Upper lobe of left lung (tissue), 6 donors: ENCODE measurements at places on chromosomes 4 and X. TPM values are rescaled to one million over a fixed set of nuclear protein-coding genes. Genes with fewer than 3 reads are reported as not detected.

The TMEM35A gene
- total RNA-seq, result not detected

The IL1RAPL1 gene
- total RNA-seq, result not detected

DNA sequence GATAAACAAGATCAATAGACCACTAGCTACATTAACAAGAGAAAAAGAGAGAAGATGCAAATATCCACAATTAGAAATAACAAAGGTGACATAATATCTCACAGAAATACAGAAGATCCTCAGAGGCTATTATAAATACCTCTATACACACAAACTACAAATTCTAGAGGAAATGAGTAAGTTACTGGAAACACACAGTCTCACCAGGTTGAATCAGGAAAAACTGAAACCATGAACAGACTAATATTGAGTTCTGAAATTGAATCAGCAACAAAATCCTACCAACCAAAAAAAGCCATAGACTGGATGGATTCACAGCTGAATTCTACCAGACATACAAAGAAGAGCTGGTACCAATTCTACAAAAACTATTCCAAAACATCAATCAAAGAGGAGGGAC is 211.8 kb upstream of the CPEB2 start:
- DNase-seq, result no peak

DNA sequence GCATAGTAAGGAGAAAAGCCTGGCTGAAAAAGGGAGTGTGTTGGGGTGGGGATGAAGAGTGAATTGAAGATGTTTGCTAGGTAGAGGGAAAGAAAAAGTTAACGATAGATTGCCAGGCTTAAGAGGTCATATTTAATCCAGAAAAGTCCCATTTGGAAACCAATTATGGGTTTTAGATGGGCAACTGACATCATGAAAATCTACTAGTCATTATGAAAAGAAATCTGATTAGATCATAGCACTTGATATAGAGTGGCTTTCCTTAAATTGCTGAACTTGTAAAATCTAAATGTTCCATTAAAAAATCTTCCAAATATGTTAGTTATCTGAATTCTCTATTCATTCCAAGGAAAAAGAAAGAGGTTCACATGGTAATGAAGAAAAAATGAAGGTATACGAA is 37.5 kb upstream of the IL21 start:
- no peak for DNase-seq

DNA sequence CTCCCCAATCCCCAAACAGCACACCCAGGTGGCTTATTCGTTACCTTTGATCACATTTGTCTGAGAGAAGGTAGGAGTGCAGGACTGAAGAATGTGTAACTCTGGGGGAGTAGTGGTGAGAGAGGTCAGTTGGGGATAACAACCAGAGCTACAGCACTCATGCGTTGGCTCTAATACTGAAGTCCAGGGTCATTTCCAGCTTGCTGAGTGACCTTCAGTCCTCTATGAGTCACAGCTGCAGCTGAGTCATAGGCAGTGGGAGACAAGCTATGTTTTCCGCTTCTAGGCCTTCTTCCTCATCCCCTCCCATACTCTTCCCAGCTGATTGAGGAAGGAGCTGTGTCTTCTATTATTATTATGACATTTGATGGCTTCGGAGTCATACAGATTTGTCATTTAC is 31.6 kb upstream of the CT47C1 start:
- no peak for DNase-seq

- DNase-seq, result no peak
Observed at GRCh38 chr4:47432749-47433148, 30.8 kb downstream of the COMMD8 start.

GRCh38 chr4:185853841-185854240 is 41.8 kb upstream of the SORBS2 start:
- no peak for DNase-seq
